Cardiac muscle cell (in vitro differentiated cells and primary cell): ENCODE measurements at places on chromosomes 1 and 21. TPM values are rescaled to one million over a fixed set of nuclear protein-coding genes. Genes with fewer than 3 reads are reported as not detected.

GRCh38 chr1:46394108-46394871 is at the start of gene FAAH:
Gene FAAH, plus strand, starts transcription at chr1:46394317. Its CDS starts 32 bp downstream, at chr1:46394349.
- H3K27me3 ChIP-seq, result peaks cover 9% of the 10 kb centered on the region
- H3K4me3 ChIP-seq, result peak within 1 kb of the TSS; percentile 26
- peak; percentile 69 for DNase-seq
- no peak within 1 kb of the TSS for H3K27ac ChIP-seq
- no peaks in the 10 kb centered on the region for H3K36me3 ChIP-seq

GRCh38 chr1:68269637-68270430 is 37.5 kb upstream of the WLS start:
- no peak for DNase-seq
- no peak overlapping the region for H3K4me3 ChIP-seq
- H3K4me1 ChIP-seq, result no peaks in the 10 kb centered on the region
- H3K27me3 ChIP-seq, result no peaks in the 10 kb centered on the region
- H3K27ac ChIP-seq, result no peak overlapping the region

- no peak overlapping the region for H3K27ac ChIP-seq
- H3K36me3 ChIP-seq, result no peaks in the 10 kb centered on the region
Observed at GRCh38 chr1:91687452-91687851, 186.8 kb downstream of the CDC7 start.

GRCh38 chr21:38950435-38951094 is 144.8 kb downstream of the ETS2 start:
- no peak overlapping the region for H3K4me3 ChIP-seq
- H3K4me1 ChIP-seq, result peaks cover 10% of the 10 kb centered on the region
- no peaks in the 10 kb centered on the region for H3K27me3 ChIP-seq

DNA sequence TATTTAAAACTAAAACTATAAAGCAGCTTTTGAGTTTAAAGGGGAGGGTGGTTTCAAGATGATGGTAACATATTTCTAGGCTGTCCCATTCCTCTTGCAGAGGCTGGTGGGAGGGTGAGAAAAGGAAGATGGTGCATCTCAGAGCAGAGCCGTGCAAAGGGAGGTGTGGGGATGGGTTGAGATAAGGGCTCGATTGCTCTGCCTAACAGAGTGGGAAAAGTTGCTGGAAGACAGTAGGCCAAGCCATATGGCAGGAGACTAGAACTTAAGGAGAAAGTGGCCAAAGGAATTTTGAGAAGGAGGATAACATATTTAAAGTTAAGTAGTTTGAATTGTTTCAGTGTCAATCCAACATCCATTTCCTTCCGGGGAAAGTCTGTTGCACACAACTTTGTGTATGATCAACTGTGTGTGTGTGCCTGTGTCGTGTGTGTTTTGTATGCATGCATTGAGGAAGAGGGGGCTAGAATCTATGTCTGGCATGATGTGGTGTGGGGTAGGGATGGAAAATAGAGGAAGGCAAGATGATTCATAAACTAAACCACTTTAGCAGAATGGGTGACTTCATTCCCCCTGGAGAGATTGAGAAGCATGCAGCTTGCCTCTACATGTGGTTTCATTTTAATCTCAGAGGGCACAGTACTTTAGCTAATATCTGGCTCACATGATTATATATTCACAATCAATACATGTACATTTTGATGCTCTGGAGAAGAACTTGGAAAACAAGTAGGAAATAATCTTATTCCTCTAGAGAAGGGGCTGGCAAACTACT is 145.0 kb upstream of the DNAH14 start:
- no peak for DNase-seq
- no peak overlapping the region for H3K4me3 ChIP-seq
- no peaks in the 10 kb centered on the region for H3K36me3 ChIP-seq
- no peak overlapping the region for H3K27ac ChIP-seq

- H3K36me3 ChIP-seq, result no peaks in the 10 kb centered on the region
- H3K4me1 ChIP-seq, result peaks cover 63% of the 10 kb centered on the region
- H3K4me3 ChIP-seq, result peak overlapping the region; percentile 45
- peak overlapping the region; percentile 98 for H3K27ac ChIP-seq
- no peaks in the 10 kb centered on the region for H3K27me3 ChIP-seq
- no peak for DNase-seq
Observed at GRCh38 chr21:39452970-39453342, 1.2 kb downstream of the SH3BGR start.

DNA sequence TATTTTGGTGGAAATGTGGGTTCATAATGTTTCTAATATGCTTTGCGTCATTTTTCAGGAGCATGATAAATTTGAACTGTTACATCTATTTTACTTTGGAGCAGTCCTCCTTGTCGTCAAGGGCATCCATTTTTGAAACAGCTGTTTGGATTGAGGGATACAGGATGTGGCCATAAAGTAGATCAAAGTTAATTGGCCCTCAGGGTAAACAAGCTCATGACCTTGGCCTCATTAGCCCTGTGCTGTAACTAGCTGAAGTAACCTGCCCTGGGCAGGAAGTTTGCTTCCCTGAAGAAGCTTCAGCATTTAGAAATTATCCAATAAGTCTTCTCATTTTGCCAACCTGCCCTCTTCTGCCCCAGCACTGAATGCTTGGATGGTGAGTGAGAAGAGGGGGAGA is 24.8 kb upstream of the RGL1 start:
- H3K4me1 ChIP-seq, result no peaks in the 10 kb centered on the region
- DNase-seq, result no peak
- H3K36me3 ChIP-seq, result no peaks in the 10 kb centered on the region
- no peaks in the 10 kb centered on the region for H3K27me3 ChIP-seq
- peak overlapping the region; percentile 33 for H3K27ac ChIP-seq

GRCh38 chr1:109877317-109877771 is 33.3 kb upstream of the CSF1 start:
- peaks cover 13% of the 10 kb centered on the region for H3K4me1 ChIP-seq
- DNase-seq, result peak; percentile 47
- H3K36me3 ChIP-seq, result no peaks in the 10 kb centered on the region

- H3K4me1 ChIP-seq, result no peaks in the 10 kb centered on the region
- H3K27me3 ChIP-seq, result no peaks in the 10 kb centered on the region
Observed at GRCh38 chr1:60402216-60402615, 328.6 kb upstream of the C1orf87 start.

- DNase-seq, result no peak
- no peaks in the 10 kb centered on the region for H3K36me3 ChIP-seq
- H3K4me3 ChIP-seq, result no peak overlapping the region
- H3K27me3 ChIP-seq, result peaks cover 27% of the 10 kb centered on the region
- no peaks in the 10 kb centered on the region for H3K4me1 ChIP-seq
- H3K27ac ChIP-seq, result no peak overlapping the region
Observed at GRCh38 chr1:204731509-204731908, 46.0 kb upstream of the LRRN2 start.

GRCh38 chr1:219147571-219148019 is 26.1 kb upstream of the LYPLAL1 start:
- no peak overlapping the region for H3K27ac ChIP-seq
- no peak overlapping the region for H3K4me3 ChIP-seq
- no peak for DNase-seq
- H3K4me1 ChIP-seq, result peaks cover 8% of the 10 kb centered on the region

DNA sequence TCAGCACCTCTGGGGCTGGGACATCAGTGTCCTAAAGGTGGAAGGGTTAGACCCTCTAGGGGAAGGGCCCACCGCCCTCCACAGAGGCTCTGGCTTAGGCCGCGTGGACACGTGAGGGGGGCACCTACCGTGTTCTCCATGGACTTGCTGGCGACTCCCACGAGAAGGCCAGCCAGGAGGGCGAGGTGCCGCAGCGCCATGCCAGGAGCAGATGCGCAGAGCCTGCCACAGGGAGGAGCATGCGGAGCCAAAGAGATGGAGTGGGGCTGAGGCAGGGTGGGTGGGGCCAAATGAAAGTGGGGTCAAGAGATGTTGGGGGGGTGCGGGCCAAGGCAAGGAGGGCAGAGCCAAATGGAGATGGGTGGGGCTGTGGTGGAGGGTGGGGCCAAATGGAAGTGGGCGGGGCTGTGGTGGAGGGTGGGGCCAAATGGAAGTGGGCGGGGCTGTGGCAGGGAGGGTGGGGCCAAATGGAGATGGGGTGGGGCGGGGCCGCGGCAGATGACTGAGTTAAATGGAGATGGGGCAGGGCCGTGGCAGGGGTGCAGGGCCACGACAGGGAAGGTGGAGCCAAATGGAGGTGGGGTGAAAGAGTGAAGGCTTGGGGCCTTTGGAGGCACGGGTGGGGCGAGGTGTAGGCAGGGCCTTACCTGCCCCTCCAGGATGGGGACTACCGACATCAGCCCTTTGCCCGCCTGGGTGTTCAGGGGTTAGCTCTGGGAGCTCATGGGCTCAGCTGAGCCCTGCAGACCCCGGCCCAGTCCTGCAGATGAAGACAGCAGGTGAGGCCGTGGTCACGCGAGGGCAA is 17.4 kb upstream of the RNF223 start:
- no peaks in the 10 kb centered on the region for H3K27me3 ChIP-seq
- DNase-seq, result no peak
- H3K4me1 ChIP-seq, result no peaks in the 10 kb centered on the region
- H3K36me3 ChIP-seq, result no peaks in the 10 kb centered on the region

GRCh38 chr1:211639475-211640300 is 35.7 kb downstream of the NEK2 start:
- H3K36me3 ChIP-seq, result no peaks in the 10 kb centered on the region
- H3K27me3 ChIP-seq, result no peaks in the 10 kb centered on the region
- H3K4me3 ChIP-seq, result no peak overlapping the region
- no peak for DNase-seq

DNA sequence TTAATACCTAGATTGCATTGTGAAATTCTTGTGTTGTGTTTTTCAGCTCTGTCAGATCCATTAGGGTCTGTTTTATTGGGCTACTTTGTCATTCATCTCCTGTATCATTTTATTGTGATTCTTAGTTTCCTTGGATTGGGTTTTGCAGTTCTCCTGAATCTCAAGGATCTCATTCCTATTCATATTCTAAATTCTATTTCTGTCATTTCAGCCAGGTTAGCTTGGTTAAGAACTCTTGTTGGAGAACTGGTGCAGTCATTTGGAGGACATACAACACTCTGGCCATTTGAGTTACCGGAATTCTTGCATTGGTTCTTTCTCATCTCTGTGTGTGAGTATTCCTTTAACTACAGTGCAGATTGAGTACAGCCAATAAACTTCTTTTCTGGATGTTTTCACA is 159.6 kb downstream of the FAM78B start:
- no peak overlapping the region for H3K27ac ChIP-seq
- DNase-seq, result no peak
- H3K36me3 ChIP-seq, result no peaks in the 10 kb centered on the region

DNA sequence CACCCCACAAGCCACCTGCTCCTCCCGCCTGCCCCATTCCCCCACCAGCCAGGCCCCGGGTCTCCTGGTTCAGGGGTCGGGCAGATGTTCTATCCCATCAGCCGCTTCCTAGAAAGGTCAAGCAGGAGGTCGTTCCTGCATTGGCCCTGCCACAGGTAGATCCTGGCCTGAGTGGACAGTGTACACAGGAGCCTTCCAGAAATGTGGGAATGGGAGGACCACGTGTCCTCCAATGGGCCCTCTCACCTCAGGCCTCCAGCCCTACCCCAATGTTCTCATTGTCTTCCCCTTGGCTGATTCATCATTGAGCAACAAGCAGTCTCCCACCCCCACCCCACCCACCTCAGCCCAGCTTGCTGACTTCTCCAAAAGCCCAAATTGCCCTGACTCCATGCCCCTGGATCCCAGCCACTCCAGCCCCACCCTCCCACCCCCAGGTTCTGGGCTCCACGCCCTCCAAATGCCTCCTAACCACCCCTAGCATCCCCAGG is 2.1 kb downstream of the S100A16 start:
- no peaks in the 10 kb centered on the region for H3K36me3 ChIP-seq
- peaks cover 33% of the 10 kb centered on the region for H3K4me1 ChIP-seq
- H3K27me3 ChIP-seq, result no peaks in the 10 kb centered on the region
- H3K27ac ChIP-seq, result no peak overlapping the region

- no peak overlapping the region for H3K4me3 ChIP-seq
- no peaks in the 10 kb centered on the region for H3K27me3 ChIP-seq
- H3K4me1 ChIP-seq, result no peaks in the 10 kb centered on the region
- H3K36me3 ChIP-seq, result no peaks in the 10 kb centered on the region
- DNase-seq, result peak; percentile 47
Observed at GRCh38 chr1:196438329-196438728, 169.9 kb downstream of the KCNT2 start.

DNA sequence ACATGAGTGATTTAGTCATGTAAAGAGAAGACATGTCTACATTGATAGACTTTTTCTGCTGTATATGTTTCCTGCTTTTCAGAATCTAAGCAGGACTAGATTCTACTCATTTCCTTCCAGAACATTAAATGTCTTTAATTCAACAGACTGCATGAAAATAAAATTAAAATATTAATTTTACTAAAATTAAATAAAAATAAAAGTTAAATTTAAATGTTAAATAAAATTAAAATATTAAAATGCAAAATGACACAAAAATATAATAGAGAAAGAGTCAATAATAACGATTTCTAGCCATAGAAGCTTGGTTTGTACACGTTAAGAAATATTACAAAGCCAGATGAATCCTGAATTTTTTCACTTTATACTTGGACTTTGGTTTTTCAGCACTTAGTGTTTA is 552.8 kb upstream of the NR5A2 start:
- no peak overlapping the region for H3K27ac ChIP-seq
- no peaks in the 10 kb centered on the region for H3K36me3 ChIP-seq
- H3K4me3 ChIP-seq, result no peak overlapping the region
- no peak for DNase-seq

GRCh38 chr1:206971029-206971655 is 882 bp upstream of the FCAMR start:
- no peaks in the 10 kb centered on the region for H3K4me1 ChIP-seq
- no peak overlapping the region for H3K27ac ChIP-seq
- no peaks in the 10 kb centered on the region for H3K36me3 ChIP-seq
- no peak overlapping the region for H3K4me3 ChIP-seq
- H3K27me3 ChIP-seq, result peaks cover 13% of the 10 kb centered on the region
- DNase-seq, result no peak

THEM5 gene
- not detected in 2 replicates for total RNA-seq

PFDN2 gene
- total RNA-seq, result 85.4 and 137 TPM in 2 replicates

APP gene
- total RNA-seq, result 232 and 359 TPM in 2 replicates

CHODL gene
- 0.36 and 0.42 TPM in 2 replicates for total RNA-seq

TLR5 gene
- 0.74 and 2.1 TPM in 2 replicates for total RNA-seq

CAMK2N1 gene
- 0.30 and 0.60 TPM in 2 replicates for total RNA-seq

CFHR3 gene
- 0.07 and 0.39 TPM in 2 replicates for total RNA-seq

ATXN7L2 gene
- total RNA-seq, result 14.7 and 17.8 TPM in 2 replicates

KRTAP20-2 gene
- total RNA-seq, result not detected in 2 replicates
